Esophagus squamous epithelium (tissue), 5 donors: ENCODE measurements at places on chromosomes 3 and 15.

DNA sequence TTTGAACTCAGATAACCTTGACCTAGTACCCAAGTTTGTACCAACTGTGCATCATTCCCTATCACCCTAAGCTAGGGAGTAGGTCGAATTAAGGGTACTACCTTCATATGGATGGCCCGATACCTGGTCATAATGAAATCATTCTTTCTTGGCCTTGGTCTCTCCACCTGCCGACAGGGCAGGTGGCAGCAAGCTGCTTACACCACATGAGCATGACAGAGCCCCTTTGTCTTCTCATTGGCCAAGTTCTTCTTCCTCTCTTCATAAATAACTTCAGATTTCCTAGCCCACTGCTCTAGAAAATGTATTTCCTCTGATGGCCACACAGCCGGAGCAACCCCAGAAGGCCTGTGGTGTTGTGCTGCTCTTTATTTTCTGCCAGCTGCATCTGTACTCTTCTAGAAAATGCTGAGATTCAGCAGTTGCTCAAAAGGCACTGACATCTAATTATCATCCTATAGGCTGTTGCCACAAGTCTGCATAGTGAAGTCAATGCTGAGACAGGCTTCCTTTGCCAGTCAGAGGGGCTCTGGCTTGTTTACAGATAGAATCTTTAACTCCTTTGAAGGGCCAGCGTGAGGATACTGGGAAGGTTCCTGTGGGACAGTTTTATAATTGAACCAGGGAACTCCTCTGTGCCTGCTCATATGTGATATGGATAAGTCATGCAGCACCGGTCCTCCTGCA, 304.2 kb downstream of the PTPRG start:
- H3K4me3 ChIP-seq, result no peak overlapping the region
- H3K27me3 ChIP-seq, result no peaks in the 10 kb centered on the region
- no peaks in the 10 kb centered on the region for H3K4me1 ChIP-seq
- no peak overlapping the region for H3K27ac ChIP-seq
- DNase-seq, result no peak

- DNase-seq, result no peak
- no peaks in the 10 kb centered on the region for H3K36me3 ChIP-seq
- no peak overlapping the region for H3K4me3 ChIP-seq
- no peak overlapping the region for H3K27ac ChIP-seq
- peaks cover 18% of the 10 kb centered on the region for H3K4me1 ChIP-seq
These were observed 23.2 kb upstream of the MAGEF1 start for GRCh38 chr3:184734903-184735701.

DNA sequence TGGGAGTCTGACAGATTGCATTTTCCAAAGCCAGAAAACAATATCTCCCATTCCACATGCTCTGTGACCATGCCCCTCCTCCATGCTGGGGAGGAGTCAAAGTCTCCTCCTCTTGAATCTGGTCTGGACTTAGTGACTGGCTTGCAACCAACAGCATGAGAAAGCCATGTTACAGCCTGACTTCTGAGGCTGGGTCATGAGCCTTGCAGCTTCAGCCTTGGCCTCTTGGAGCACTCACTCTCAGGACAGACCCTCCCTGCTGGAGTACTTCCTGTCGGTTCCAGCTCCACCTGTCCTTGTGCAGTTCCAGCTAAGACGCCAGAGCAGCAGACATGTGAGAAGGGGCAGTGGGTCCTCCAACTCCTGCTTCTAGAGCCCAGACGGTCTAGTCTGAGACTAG, 49.7 kb upstream of the RBSN start:
- no peaks in the 10 kb centered on the region for H3K27me3 ChIP-seq
- no peaks in the 10 kb centered on the region for H3K36me3 ChIP-seq
- H3K27ac ChIP-seq, result no peak overlapping the region
- no peaks in the 10 kb centered on the region for H3K4me1 ChIP-seq
- no peak for DNase-seq

- no peak overlapping the region for H3K27ac ChIP-seq
- H3K4me1 ChIP-seq, result peaks cover under 1% of the 10 kb centered on the region
- H3K27me3 ChIP-seq, result no peaks in the 10 kb centered on the region
These were observed 678.6 kb downstream of the MECOM start for GRCh38 chr3:168984872-168985271.

GRCh38 chr15:63226155-63226883, 36.9 kb downstream of the RAB8B start:
- H3K4me3 ChIP-seq, result no peak overlapping the region
- H3K27me3 ChIP-seq, result no peaks in the 10 kb centered on the region
- H3K36me3 ChIP-seq, result no peaks in the 10 kb centered on the region
- no peak for DNase-seq
- H3K27ac ChIP-seq, result no peak overlapping the region
